ENCODE measurements at places on chromosomes 11 and 22.

- no peak for DNase-seq
These were observed 688.3 kb upstream of the CHORDC1 start for GRCh38 chr11:90911192-90911591.

DNA sequence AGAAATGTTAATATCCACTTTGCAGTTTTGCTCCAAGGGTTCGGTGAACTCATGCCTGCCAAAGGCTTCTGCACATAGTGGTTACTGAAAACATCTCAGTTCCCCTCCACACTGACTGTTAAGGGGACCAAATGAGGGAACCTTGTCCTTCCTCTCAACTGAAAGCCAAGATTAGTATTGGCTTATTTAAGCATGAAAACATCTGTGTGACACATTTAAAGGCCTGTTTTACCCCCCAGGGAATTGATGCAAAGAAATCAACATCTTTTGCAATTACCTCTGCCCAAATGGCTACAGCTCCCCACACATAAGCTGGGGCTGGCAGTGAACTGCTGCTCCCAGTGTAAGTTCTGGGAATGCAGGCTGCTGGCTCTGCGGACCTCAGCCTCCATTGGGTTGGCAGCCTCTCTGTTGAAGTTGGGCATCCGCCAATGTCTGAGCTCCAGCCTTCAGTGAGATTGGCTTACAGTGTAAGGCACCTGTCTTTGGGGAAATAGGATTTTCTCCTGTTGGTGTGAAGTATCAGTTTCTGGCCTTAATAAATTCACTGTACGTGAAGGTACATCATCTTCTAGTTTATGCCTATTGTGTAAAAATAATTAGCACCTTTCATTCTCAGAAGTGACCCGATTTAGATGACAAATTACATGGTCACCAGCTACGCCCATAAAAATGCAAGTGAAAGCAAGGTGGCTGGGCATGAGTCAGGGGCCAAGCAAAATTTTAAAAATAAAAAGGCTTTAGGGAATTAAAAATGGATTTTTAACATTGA is 213.4 kb upstream of the SYN3 start:
- DNase-seq = peak; percentile 46

GRCh38 chr11:1896923-1897322 is 5.2 kb upstream of the PRR33 start:
- no peak for DNase-seq

- peak; percentile 67 for DNase-seq
These were observed 115.9 kb upstream of the GRK3 start for GRCh38 chr22:25448435-25449051.

DNA sequence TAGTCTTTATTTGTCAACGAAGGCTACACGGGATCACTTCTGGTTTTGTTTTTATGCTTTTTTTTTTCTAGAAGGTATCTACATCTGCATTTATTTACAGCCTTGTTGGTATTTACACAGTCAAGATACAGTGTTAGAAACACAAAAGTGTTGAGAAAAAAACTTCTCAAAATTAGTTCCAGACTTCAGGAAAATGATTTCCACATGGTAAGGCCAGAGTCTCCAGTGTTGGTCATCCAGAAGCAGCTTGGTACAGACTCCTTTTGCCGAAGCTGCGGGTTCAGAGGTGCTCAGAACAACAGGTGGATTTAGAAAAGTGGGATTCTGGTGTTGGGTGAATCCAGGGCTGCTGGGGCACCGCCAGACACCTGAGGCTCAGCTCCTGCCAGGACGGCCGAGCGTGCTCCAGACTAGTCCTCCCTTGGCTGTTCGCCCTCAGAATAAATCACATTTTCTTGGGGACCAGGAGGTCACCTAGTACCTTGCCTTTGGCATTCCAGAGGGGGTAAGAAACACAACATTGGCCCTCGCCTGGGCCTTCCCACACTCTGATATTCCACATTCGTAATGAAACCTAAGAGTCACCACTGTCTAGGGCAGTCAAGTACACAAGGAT is 78.7 kb upstream of the NARS2 start:
- peak; percentile 46 for DNase-seq

DNA sequence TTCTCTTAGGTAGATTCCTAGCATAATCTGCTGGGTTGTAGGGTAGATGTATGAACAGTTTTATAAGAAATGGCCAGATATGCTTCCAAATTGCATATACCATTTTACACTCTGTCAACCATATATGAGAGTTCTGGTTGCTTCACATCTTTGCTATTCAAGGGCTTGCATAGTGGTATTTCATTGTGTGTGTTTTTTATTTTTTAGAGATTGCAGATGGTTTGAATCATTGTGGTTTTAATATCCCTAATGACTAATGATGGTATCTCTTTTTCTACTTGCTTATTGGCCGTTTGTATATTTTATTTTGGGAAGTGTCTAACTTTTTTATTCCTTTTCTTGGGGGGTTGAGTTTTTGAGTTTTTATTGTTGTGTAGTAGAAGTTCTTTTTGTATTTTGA is 26.9 kb downstream of the RNF214 start:
- no peak for DNase-seq

DNA sequence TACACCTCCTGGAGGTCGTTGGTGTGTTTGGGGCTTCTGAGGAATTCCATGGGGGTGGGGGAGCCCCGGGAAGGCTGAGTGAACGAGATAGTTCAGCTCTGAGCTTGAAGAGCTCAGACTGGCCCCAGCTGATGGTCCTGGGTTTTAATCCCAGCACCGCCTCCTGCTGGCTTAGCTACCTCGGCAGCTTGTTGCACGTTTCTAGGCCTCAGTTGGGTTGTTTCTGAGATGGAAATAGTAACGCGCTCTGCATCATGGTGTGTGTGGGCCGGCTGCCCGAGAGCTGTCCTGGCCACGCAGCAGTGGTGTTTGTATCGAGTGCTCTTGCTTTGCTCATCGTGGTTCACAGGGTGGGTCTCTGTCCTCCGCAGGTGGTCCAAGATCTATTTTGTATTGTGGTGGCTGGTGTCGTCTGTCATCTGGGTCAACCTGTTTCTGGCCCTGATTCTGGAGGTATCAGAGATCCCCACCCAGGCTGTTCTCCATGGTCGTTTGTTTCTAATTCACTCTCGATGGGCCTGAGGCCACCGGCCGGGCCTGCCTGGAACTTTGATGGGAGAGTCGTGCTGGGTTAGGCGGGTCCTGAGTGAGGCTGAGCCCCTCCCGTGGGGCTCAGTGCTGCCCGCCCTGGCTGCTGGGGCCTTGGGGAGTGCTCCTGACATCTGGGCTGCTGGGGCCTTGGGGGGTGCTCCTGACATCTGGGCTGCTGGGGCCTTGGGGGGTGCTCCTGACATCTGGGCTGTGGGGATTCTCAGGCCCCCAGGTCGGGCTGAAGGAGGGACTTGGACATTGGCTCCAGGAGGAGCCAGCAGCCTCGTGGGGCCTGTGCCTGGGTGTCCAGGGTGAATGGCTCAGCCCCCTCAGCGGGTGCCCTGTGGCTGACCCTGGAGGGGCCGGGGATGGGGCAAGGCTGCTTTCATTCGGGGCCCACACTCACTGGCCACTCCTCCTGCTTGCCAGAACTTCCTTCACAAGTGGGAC is 37.7 kb downstream of the TPCN2 start:
- DNase-seq = no peak

GRCh38 chr11:100789500-100789899 is 102.4 kb downstream of the ARHGAP42 start:
- no peak for DNase-seq

- DNase-seq = no peak
These were observed 1.4 kb upstream of the KCNQ1OT1 start for GRCh38 chr11:2701230-2701629.

All from adipocyte (in vitro differentiated cells).